ENCODE measurements at places on chromosomes 2 and 18. TPM values are rescaled to one million over a fixed set of nuclear protein-coding genes. Genes with fewer than 3 reads are reported as not detected.

Gene GPBAR1
- total RNA-seq, result 3.1 TPM

Gene FBXO36
- 0.52 TPM for total RNA-seq

DNA sequence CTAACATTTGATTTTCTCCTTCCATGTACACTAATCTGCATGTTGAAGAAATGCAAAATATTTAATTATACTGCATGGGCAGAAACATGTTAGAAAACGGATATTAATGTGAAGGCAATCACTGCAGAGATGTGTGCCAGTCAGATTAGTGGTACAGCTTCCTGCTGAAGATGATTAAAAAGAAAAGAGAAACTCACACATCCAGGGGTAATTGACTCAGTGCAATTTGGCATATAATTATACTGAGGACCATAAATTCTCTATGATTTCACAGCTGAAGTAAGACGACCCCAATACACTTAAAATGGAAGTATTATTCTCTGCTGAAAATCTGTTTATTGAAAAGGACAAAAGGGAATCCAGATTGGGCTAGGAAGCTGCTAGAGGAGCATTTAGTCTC lies 243.4 kb downstream of the TGIF1 start:
- H3K27me3 ChIP-seq, result no peaks in the 10 kb centered on the region
- no peaks in the 10 kb centered on the region for H3K36me3 ChIP-seq
- peaks cover 3% of the 10 kb centered on the region for H3K4me1 ChIP-seq
- DNase-seq, result no peak

Gene MYO5B
- total RNA-seq, result 17.1 TPM

Gene PRKAG3
- total RNA-seq, result not detected

Gene DTNA
- total RNA-seq, result 32.2 TPM

DNA sequence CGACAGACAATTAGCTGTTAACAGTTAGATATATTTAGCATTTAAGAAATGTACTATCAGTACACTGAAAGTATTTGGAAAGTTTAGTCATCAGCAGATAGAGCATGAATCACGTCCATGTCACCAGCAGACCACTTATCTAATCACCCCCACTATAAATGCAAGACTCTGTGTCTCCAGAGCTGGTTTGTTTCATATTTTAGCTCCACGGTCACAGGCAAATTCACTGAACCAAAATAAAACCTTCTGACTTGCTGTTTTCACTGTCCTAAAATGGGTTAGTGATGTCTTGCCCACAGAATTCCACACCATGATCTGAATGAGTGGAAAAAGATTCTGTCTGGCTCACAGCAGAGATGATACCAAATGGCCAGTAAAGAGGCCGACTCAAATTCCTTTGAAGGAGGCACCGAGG lies 64.9 kb downstream of the CDH2 start:
- H3K4me1 ChIP-seq, result no peaks in the 10 kb centered on the region
- no peak overlapping the region for H3K27ac ChIP-seq

DNA sequence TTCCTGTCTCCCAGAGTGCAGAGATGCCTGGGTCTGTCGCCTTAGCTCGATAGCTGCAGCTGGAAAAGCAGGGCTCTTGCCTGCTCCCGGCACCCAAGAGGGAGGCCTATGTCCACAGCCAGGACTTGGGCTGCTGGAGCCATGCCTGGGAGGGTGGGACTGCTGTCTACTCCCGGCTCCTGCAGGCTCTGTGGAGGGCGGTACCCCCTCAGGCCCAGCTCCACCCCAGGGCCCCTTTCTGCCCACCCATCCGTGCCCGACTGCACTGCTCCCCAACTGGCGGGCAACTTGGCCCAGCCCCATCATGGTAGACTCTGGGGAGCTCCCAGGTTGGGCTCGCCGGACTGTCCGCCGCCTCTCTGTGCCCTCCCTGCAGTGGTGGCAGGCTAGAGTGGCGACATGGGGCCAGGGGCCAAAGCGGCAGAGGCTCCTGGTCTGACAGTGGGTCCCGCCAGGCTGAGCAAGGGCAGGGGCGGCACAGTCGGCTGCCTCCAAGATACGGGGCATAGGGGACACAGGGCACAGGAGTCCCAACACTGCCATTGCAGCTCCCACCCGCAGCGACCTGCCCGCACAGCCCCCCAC lies 901.0 kb downstream of the CCDC85A start:
- H3K4me1 ChIP-seq, result no peaks in the 10 kb centered on the region
- H3K27ac ChIP-seq, result no peak overlapping the region
- H3K36me3 ChIP-seq, result no peaks in the 10 kb centered on the region
- DNase-seq, result no peak
- no peaks in the 10 kb centered on the region for H3K27me3 ChIP-seq

DNA sequence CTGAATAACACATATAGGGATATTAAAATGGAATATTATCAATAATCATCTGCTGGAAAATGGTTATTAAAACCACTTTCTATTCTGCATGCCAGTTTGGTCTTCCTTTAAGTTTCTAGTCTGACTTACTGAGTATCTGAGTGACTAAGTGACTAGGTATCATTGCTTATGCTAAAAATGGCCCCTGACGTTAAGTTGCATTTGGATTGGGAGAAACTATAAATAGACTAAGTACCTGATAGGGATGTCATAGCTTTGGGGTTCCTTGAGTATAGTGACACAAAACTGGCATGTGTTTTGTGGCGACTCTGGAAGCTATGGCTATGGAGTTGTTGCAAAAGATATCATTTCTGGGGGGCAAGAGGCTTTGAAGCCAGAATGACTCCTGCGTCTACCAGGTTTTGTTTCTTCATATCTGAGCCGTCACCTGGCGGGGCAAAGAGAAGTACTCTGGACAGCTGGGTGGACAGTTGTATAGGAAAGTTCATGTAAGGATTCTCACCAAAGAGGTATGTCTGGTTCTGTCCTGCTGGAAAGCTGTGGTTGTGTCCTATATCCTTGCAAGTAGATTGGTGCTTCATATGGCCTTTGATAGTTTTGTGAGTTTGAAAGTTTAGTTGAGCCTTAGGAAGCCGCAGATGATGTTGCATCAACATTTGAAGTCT lies 17.9 kb downstream of the ITGAV start:
- no peaks in the 10 kb centered on the region for H3K36me3 ChIP-seq
- DNase-seq, result no peak
- no peaks in the 10 kb centered on the region for H3K27me3 ChIP-seq
- H3K27ac ChIP-seq, result no peak overlapping the region
- no peak overlapping the region for H3K4me3 ChIP-seq

- H3K36me3 ChIP-seq, result peaks cover 30% of the 10 kb centered on the region
- no peaks in the 10 kb centered on the region for H3K27me3 ChIP-seq
- no peak overlapping the region for H3K27ac ChIP-seq
These were observed 12.0 kb downstream of the MRPL35 start for GRCh38 chr2:86211033-86211795.

GRCh38 chr2:45585267-45585861 lies 25.7 kb downstream of the SRBD1 start:
- H3K4me3 ChIP-seq, result no peak overlapping the region
- H3K27ac ChIP-seq, result no peak overlapping the region
- peak; percentile 77 for DNase-seq
- no peaks in the 10 kb centered on the region for H3K27me3 ChIP-seq
- peaks cover 10% of the 10 kb centered on the region for H3K4me1 ChIP-seq
